AG08396 (cell line): ENCODE measurements at places on chromosomes 12 and 14.
A peak's percentile ranks its signal among the peaks of the same experiment; 100 is the strongest.

GRCh38 chr12:112419297-112420133, 768 bp downstream of the PTPN11 start:
- DNase-seq = peak; percentile 89

- DNase-seq = no peak
These were observed 23.5 kb downstream of the CALCOCO1 start for GRCh38 chr12:53703756-53704155.

DNA sequence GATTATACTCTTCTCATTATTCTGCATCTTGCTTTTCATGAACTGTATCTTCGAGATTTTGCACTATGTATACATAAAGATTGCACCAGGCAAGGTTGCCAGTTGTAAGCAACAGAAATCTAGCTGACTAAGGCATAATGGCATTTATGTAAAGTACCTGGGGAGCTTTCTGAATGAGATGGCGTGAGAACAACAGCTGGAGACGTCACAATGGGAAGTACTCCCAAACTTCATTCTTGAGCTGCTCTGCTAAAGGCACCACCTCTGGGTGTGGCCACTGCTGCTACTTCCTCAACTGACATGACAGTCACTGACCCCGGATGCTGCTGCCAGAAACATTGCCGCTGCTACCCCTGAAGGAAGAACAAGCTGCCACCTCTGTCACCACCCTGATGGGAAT, 220.7 kb downstream of the NOVA1 start:
- DNase-seq = no peak

GRCh38 chr12:107610021-107610859, 75.4 kb upstream of the PWP1 start:
- peak; percentile 56 for DNase-seq
